Activated CD8-positive, alpha-beta T cell treated with anti-CD3 and anti-CD28 coated beads for 36 hours (primary cell): ENCODE measurements at places on chromosomes 16 and 17. TPM values are rescaled to one million over a fixed set of nuclear protein-coding genes. Genes with fewer than 3 reads are reported as not detected.

Gene SOST
- total RNA-seq = not detected

Gene C17orf107
- total RNA-seq = 3.0 TPM

Gene GAN
- total RNA-seq = 11.5 TPM

Gene NPIPB9
- 3.8 TPM for total RNA-seq

Gene TERB1
- not detected for total RNA-seq

Gene CCL17
- total RNA-seq = 2.9 TPM

Gene PRSS33
- not detected for total RNA-seq

Gene EME1
- total RNA-seq = 48.6 TPM

- no peak for DNase-seq
- no peaks in the 10 kb centered on the region for H3K36me3 ChIP-seq
- H3K27me3 ChIP-seq = no peaks in the 10 kb centered on the region
- peaks cover 19% of the 10 kb centered on the region for H3K4me1 ChIP-seq
- no peak overlapping the region for H3K4me3 ChIP-seq
- no peak overlapping the region for H3K27ac ChIP-seq
Measured at GRCh38 chr17:61238455-61238933, 161.1 kb upstream of the TBX2 start.

DNA sequence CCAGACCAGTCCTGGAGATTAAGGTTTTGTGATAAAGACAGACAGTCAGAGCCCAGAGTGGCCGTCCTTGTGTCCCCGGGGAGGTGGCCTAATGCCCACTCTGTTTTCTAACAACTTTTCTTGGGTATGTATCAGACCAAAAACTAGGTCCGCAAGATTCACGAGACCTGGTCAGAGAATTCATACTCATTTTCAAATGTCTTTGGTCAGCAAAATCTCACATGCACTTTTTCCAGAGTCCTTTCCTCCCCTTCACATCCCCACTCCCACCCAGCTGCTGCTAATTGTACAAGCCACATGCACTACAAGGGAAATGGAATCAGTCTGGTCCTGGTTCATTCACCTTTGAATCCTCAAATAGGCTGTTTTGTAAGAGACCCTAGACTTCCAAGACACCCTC is 61.7 kb downstream of the C17orf67 start:
- H3K4me3 ChIP-seq = no peak overlapping the region
- H3K36me3 ChIP-seq = no peaks in the 10 kb centered on the region
- no peaks in the 10 kb centered on the region for H3K27me3 ChIP-seq
- H3K27ac ChIP-seq = no peak overlapping the region

DNA sequence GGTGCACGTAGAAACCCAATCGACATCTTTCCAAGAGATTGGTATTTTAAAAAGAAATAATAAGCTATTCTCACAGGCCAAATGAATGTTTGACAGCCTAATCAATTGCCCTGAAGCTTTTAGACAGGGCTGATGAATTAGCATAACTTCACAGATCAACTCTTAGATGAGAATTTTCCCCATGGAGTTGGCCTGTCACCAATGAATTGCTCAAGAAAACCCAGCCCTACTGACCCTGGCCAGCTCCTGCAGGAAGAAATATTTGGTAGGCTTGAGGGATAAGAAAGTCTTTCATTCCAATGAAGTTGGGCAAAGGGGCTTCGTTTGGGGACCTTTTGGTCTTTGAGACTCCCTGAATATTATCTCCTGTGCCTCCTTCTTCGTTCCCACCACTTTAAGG is 23.4 kb upstream of the SEC14L1 start:
- H3K27ac ChIP-seq = no peak overlapping the region
- DNase-seq = no peak
- H3K27me3 ChIP-seq = no peaks in the 10 kb centered on the region
- peaks cover 5% of the 10 kb centered on the region for H3K4me1 ChIP-seq

DNA sequence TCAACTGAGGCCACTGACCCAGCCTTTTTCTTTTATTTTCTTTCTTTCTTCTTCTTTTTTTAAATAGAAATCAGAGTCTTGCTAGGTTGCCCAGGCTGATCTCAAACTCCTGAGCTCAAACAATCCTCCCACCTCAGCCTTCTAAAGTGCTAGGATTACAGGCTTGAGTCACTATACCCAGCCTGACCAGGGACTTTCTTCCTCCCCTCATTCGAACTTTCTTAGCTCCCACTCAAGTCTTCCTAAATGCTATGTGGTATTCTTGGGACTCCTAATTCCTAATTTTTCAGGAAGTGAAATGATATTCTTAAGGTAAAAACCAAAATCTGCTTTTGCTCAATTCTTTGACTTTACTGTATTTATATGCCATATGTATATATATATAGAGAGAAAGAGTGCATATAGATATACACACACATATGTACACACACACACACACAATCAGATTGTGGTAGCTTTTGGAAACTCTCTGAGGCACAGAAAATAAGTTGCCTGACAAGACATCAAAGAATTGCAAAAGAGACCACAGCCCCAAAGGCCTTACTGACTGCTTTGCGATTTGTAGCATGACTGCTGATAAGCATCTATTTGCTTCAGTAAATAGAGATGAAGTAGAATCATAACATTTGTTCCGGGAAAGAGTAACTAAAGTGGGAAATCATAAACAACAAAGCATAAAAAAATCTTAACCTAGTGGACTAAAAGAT is 9.5 kb upstream of the AMZ2 start:
- H3K4me1 ChIP-seq = peaks cover 52% of the 10 kb centered on the region
- no peaks in the 10 kb centered on the region for H3K27me3 ChIP-seq
- H3K36me3 ChIP-seq = no peaks in the 10 kb centered on the region
- peak overlapping the region; percentile 82 for H3K4me3 ChIP-seq
- peak; percentile 49 for DNase-seq

DNA sequence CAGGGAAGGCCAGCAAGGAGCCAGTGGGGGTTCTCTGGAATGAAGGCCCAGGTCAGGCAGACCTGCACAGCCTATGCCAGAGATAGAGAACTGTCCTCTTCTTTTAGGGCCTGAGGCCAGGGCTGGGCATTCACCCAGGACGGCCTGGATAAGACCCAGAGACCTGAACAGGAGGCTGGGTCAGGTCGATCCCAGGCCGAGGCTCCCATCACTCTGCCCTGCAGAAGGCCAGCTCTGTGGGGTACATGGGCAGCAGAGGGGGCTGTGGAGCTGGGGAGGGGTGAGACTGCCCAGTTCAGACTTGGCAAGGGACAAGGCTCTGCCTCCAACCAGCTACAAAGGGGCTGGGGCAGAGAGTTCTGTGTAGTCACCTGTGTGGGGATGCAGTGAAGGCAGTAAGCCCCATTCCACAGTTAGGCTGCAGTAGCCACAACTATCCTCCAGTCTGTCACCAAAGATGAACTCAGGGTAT is 14.6 kb downstream of the HSD11B2 start:
- no peaks in the 10 kb centered on the region for H3K27me3 ChIP-seq
- no peak for DNase-seq
- H3K36me3 ChIP-seq = no peaks in the 10 kb centered on the region
- no peak overlapping the region for H3K4me3 ChIP-seq

GRCh38 chr17:7001318-7001961 is 5.6 kb downstream of the ALOX12 start:
- H3K36me3 ChIP-seq = peaks cover 29% of the 10 kb centered on the region
- peaks cover 10% of the 10 kb centered on the region for H3K4me1 ChIP-seq
- H3K4me3 ChIP-seq = no peak overlapping the region
- peak; percentile 71 for DNase-seq
